ENCODE measurements at places on chromosomes 1 and 21. TPM values are rescaled to one million over a fixed set of nuclear protein-coding genes. Genes with fewer than 3 reads are reported as not detected.

GRCh38 chr1:61931587-61932279, 189.5 kb downstream of the PATJ start:
- DNase-seq = no peak

Gene DMBX1
- 0.79 TPM for total RNA-seq

GRCh38 chr1:62573675-62574074, 23.6 kb upstream of the ANGPTL3 start:
- no peak for DNase-seq

Gene NECTIN4
- 9.0 TPM for total RNA-seq

DNA sequence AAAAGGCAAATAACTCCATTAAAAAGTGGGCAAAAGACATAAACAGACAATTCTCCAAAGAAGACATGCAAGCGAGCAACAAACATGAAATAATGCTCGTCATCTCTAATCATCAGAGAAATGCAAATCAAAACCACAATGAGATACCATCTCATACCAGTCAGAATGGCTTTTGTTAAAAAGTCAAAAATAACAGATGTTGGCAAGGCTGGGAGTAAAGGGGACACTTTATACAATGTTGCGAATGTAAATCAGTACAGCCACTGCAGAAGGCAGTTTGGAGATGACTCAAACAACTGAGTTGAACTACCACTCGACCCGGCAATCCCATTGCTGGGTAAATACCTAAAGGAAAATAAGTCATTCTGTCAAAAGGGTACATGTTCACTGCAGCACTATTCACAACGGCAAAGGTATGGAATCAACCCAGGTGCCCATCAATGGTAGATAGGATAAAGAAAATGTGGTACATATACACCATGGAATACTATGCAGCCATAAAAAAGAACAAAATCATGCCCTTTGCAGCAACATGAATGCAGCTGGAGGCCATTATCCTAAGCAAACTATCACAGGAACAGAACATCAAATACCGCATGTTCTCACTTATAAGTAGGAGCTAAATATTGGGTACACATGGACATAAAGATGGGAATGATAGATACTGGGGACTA, 25.9 kb downstream of the TSPAN2 start:
- peak; percentile 86 for DNase-seq

- DNase-seq = no peak
These were observed 93.8 kb downstream of the EPHB2 start for GRCh38 chr1:22804406-22804805.

- DNase-seq = no peak
These were observed 13.3 kb downstream of the FBXO42 start for GRCh38 chr1:16338961-16339360.

- DNase-seq = no peak
These were observed 21.9 kb downstream of the RHEX start for GRCh38 chr1:206074839-206075238.

DNA sequence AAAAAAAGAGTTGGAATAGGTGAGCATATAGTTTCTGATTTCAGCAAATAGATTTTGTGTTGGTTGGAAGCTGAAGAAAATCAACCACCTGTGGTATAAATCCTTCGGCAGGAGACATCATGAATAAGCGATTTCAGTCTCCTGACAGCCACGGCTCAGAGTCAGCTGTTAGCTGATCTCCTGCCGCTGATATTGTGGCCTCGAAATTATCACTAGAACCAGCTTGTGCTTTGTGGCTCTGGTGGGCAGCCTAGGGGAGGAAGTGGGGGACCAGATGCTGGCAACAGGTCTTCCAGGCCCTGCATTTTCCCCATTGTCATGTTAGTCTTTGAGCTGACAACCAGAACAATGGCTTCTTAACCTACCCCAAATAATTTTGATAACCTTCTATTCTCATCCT, 842 bp upstream of the GCSAML start:
- DNase-seq = no peak

DNA sequence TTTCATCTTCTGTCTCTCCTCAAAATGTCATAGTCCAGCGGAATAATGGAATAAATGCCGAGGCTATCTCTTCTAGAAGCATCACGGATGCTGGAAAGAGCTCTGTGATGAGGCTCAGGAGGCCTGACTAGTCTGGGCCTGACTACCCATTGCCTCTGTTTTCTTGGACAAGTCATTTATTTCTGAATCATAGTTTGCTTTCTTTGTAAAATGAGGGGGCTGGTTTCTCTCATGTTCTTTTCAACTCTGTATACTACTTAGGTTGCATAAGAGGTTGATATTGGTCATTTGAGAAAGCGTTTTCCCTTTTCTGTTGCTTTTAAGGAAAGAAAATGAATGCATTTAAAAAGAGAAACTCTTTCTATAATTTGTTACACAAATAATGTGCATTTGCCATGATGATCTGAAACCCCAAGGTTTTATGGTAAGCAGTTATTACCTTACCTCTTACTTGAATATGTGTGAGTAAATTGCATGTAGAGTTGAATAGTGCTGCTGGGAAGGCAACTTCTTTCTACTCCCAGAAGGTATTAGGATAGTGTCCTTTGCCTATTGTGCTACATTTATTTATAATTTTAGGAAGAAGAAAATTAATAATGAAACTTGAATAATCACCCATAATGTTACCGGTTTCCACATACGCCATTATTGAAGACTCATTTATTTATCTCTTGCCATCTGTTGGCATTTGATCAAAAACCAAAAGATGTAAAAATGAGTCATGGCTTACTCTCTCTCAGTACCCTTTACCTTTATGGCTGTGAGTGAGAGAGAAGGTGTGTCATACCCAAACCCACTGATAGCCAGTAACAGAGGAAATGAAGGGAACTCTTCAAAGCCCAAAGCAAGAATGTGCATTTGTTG, 179.1 kb downstream of the FASLG start:
- DNase-seq = peak; percentile 67

- DNase-seq = peak; percentile 7
These were observed 73.2 kb upstream of the ADGRL4 start for GRCh38 chr1:79079770-79080169.

Gene FPGT
- 7.5 TPM for total RNA-seq

DNA sequence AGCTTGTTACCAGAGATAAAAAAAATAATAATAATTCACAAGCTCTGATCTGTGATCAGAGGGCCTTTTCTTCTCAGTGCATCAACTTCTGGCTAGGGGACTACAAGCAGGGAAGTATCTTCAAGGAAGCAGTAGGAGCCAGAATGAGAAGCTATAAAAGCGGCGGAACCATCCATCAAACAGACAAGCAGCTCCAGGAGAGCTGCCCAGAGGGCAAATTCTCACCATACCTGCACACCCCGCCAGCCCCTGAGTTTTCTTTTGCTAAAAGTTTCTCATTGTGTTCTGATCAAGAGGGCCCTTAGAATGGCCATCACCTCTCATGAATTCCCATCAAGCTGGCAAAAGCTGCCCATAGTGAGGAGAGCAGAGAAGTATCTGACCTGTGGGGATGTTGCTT, 99.4 kb downstream of the SMYD2 start:
- peak; percentile 82 for DNase-seq

DNA sequence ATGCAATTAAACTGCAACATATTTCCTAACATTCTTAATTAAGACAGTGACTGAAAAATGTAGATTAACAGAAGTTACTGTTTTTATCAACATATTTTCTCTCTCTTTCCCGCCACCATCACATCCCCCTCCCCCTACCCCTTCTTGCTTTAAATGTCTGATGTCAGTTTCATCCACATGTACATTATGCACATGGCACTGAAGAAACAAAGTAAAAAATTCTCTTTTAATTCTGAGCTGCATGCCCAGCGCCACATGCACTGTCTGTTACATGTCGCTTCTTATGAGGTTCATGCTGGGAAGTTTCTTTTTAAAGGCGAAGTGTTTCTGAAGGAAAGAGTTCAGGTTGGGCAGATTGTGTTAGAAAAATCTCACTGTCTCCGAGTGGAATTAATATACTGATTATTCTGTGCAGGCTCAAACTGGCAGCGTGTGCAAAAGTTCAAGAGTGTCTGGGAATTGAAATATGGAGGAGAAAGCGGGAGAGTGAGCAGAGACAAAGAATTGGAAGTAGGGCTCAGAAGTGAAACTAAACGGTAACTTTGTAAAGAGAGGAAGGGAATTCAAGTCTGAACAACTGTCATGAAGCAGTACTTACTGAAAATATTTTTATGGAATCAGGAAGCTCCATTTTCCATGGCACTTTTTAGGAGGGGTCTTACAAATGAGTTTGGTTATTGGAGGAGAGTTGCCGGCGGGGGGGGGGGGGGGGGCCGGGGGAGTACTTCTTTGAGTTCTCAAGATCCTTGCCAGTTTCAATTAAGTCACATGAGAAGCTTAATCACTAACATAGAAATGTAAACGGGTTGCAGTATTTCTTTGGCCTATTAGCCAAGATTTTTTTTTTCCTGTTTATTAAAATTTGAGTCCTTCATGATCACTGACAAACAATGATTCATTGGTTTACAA, 217.6 kb downstream of the SDCCAG8 start:
- no peak for DNase-seq

DNA sequence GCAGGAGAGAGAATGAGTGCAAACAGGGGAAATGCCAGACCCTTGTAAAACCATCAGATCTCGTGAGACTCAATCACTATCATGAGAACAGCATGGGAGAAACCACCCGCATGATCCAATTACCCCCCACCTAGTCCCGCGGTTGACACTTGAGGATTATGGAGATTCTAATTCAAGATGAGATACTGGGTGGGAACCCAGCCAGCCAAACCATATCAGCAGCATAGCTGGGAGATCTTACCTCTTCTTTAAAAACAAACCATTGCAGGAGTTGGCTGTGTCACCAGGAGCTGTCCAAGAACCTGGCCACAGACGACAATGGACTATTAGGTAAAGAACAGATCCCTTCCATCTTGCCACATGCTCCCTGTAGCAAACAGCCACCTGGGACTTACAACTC, 422.7 kb downstream of the MATN1 start:
- no peak for DNase-seq

Gene UBASH3A
- not detected for total RNA-seq

Data from PC-9 (cell line).